ENCODE measurements at places on chromosomes 16 and 17. TPM values are rescaled to one million over a fixed set of nuclear protein-coding genes. Genes with fewer than 3 reads are reported as not detected.

RNF112 gene
- 0.14 TPM for total RNA-seq

APOBR gene
- not detected for total RNA-seq

CTRB1 gene
- not detected for total RNA-seq

MT4 gene
- not detected for total RNA-seq

CACNG4 gene
- total RNA-seq: 0.18 TPM

KRT12 gene
- not detected for total RNA-seq

Data from foreskin keratinocyte (primary cell).